ENCODE measurements at places on chromosomes 5 and 9.

DNA sequence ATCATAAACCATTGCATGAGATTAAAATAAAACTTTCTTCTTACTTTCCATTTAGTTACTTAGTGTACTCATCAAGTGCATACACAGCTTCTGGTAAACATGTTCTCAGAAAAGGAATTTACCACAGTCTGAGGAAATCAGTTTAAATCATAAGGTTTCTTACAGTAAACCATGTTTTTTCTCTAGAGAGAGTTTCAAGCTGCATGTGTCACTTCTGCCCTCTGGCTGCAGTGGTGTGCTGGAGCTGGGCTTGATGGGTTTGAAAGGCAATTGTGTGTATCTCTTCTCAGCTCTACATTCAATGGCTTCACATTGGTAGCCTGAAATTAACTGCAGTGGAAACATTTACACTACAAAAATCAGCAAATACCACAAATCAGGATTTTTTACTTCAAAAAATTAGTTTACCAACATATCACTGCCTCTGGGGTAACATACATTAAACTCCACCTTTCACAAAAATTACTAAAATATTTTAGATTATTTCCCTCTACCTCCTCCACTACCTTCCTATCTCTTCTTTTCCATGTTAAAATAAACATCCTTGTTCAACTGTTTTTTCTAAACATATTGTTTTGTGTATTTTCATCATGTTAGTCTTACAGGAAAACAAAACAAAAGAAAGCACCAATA, 414.3 kb downstream of the ANXA1 start:
- no peak for DNase-seq

GRCh38 chr5:19987612-19988361, at the start of gene CDH18:
Gene CDH18 (minus strand): TSS chr5:19988200. CDS start chr5:19838986, 149,214 bp downstream.
- peak; percentile 35 for DNase-seq

DNA sequence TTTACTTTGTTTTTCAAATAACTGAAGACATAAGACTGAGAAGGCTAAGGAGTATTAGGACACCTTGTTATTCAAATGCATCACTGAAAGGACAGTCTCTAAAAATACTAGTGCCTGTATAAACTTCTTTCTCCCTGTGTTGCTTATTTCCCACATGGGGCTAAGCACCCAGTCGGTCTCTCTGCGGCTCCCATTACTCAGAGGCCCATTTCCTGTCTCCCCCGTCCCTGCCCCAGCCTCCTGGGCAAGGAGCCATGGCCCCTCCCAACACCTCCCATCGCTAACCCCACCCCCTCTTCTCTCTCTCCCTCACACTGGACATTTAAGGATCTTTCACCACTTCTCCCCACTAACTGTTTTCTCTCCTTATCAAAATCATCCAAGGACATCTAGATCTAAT, 81.9 kb downstream of the EBF1 start:
- no peak for DNase-seq

DNA sequence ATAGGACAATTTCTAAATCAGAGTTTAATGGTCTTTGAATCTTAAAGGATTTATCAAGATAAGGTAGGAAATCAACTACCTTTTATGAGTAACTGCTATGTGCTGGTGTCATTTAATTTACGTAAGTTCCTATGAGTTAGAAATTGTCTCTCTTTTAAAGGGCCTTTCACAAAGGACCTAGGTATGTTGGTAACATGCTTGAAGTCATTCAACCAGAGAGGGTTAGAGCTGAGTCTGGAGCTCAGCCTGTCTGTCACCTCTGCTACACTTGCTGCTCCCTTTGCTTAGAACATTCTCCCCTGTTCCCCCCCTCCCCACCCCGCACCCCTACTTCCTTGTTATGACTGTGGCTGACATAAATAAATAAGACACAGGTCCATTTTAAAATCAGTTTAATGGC, 190.3 kb upstream of the SEMA6A start:
- no peak for DNase-seq

- DNase-seq, result no peak
Observed at GRCh38 chr9:127572961-127573721, 38.9 kb upstream of the STXBP1 start.

GRCh38 chr5:8394965-8395364, 526.0 kb downstream of the MTRR start:
- no peak for DNase-seq

- no peak for DNase-seq
Observed at GRCh38 chr5:137782055-137782454, 27.9 kb upstream of the HNRNPA0 start.

DNA sequence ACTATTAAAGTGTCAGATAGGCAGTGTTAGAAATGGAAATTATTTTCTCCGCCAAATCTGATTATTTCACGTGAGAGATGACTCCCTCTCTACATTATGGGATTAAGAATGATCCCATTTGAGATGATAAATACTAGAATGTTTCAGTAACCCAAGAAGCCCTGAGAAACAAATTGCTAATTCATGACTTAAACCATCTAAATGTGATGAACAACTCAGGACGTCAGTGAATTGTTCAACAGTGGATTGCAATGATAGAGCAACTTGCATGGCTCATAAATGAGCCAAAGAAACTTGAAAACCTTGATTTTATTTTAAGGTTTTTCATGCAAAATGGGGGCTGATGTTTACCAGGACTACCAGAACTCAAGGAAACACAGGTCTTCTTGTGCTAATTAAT, 350.5 kb upstream of the WWC1 start:
- DNase-seq, result no peak

DNA sequence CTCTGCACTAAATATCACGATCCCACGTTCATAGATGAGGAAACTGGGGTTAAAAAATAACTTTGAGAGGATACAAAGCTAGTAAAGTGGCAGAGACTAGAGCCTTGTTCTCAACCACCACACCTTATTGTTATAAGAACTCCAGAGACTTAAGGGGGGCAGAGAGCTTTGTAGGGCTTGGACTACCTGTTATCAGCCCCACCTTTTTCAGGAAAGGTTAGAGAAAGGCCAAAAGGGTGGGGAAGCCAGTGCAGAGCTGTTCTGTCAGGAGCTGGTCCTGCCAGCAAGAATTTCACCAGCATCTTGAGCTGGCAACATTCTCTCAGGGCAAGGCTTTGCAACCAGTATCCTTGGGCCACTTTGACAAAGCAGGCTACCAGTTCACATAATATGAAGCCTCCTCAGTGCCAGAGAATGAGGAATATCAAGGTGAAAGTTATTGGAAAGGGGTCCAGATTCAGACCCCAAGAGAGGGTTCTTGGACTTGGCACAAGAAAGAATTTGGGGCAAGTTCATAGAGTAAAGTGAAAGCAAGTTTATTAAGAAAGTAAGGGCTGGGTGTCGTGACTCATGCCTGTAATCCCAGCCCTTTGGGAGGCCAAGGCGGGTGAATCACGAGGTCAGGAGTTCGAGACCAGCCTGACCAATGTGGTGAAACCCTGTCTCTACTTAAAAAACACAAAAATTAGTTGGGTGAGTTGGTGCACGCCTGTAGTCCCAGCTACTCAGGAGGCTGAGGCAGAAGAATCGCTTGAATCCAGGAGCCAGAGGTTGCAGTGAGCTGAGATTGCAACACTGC, 66.2 kb upstream of the CLINT1 start:
- no peak for DNase-seq

DNA sequence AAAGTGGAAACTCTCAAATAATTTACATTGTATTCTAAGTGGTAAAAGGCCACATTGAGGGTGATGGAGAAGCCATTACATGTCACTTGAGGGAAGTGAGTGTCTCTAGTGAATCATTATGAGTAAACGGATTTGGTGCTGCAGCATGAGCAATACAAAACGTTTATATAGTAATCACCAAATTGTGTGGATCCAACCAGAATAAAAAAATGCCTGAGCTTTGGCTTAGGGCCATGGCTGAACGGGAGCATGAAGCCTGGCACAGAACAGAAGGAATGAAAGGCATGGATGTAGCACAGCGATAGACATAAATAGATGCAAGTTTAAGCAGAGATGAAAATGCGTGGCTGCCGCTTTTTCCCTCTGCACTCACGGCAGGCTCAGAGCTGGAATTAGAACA, 58.3 kb downstream of the PTTG1 start:
- DNase-seq, result no peak

DNA sequence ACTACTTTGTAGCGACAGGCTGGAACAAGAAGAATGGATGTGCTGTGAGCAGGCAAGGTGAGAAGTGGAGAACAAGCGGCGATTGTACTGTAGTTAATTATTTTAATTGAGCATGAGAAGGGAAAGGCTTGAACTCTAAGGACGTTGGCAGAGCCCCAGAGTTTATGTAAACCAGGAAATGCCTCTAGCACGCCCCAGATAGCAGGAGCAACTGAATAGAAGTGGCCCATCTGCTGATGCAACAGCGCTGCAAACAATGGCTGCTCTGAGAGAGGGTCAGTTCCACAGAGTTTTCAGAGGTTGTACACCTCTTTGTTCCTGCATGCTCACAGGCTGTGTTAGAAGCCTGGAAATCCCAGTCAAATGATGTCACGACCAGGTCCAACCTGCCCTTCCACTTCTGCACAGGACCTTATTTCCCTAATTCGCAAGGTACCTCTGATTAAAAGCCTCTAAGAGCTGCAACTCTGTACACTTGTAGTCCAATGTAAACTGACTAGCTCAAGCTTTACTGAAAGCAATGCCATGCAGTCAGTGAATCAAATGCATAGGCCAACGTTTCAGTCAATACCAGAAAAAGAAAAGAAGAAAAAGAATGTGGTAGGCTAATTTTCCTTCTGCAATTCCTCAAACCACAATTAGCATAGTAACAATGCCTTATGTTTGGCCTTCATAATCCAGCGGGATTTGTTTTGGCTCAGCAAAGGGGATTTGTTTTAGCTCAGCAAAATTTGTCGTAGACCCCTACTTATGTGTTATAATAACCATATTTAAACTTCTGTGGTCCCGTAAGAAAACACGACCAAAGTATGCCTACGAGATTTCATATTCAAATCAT, 119.6 kb upstream of the RETREG1 start:
- peak; percentile 98 for DNase-seq

DNA sequence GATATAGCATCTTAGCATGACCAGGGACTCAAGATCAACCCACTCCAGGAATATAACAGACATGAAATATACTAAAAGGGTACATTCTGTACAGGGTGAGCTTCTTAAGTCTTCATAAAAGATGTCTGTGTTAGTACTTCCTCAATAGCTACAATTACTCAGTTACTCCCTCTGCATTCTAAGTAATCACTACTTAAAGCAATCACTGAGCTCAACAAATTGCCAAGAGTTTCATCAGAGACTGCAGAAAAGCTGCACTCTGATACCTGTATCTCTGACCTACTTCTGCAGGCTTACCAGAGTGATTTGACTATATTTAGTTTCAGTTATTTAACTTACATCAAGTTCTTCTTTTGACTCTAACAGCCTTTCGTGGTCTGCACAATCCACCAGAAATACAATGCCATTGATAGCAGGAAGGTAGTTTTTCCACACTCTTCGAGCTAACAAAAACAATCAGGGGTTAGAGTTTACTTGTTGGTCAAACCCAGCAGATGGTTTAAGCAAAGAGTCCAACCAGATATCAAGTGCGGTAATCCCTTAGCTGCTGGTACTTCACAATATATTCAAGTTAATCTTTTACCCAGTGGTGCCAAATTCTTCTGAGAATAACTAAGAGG, 23.3 kb downstream of the SAR1B start:
- DNase-seq, result no peak

DNA sequence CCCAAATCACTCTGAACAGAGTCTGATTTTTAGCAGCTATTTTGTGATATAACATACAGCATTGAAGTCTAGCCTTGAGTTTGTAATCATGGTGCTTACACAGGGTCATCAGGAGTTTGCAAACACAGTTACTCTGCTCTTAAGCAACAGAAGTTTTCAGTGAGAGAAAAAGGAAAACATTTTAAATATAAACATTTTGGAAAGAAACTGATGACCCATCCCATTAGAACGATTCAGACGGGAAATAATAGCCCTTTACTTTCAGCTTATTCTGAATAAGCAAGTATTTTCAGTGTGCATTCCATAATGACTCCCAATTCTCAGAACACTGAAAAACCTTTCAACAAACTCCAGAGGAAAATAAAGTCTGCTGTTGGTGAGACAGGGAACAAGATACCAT, 46.7 kb upstream of the TMC1 start:
- no peak for DNase-seq

- no peak for DNase-seq
Observed at GRCh38 chr9:106864373-106865143, 1.6 kb downstream of the ZNF462 start.

GRCh38 chr9:132978451-132979131, at the start of gene GFI1B:
Gene GFI1B (plus strand): TSS chr9:132978694. CDS start chr9:132986679, 7,985 bp downstream.
- DNase-seq, result no peak

DNA sequence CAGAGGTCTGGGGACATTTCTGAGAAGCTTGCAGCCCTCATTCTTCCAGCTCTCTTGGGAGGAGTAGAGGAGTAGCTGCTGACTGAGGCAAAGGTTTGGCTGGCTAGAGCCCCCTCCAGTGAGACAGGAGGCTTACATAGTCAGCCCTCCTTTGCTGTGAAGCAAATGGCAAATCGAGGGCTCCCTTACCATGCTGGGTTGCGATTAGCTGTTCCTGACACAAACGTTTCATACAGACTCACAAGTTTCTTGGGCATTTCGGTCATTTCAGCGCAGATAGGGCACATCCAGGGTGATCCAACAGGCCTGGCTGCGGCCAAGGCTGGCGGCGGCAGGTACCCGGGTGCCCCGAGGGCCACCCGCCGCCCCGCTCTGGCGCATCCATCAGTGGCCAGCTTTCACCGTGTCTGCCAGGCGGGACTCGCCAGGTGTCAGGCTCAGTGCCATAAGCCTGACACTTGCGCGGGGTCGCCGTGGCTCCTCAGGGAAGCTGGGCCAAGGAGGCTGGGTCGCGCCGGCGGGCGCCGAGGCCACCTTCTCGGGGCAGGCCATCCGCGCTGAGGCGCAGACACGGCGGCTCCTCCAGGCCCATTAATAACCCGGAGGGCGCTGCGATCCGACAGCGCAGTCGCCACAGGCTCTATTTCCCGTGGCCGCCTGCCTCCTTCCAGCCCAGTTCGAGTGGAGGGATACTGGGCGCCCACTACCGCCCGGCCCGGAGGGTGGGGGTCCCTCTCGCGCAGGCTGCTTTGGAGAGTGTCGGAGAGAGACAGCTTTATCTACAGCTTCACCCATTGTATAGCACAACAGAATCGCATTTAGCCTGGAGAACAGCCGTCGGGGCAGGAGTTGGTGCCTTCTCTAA, 9.1 kb downstream of the PRDM6 start:
- no peak for DNase-seq

GRCh38 chr9:34171753-34172535, 6.9 kb upstream of the UBAP1 start:
- no peak for DNase-seq

DNA sequence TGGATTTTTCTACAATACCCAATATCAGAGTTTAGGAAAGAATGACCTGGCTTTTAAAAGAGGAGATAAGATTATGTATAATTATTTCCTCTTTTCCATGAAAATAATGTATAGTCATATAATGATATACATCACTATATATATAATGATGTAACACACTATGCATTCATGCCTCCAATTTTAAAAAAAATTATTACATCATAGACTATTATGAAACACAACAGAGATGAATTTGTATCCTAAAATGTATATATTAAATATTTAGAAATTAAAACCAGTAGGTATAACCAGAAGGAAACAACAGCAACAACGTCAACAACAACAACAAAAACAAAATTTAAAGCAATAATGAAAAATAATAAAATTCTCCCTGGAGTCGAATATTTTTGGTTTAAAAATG, 1856.5 kb upstream of the CDH6 start:
- DNase-seq, result no peak

GRCh38 chr5:115360046-115360685, 63.7 kb upstream of the CCDC112 start:
- no peak for DNase-seq
